Stimulated activated CD8-positive, alpha-beta memory T cell treated with anti-CD3 and anti-CD28 coated beads, Interleukin-7, amount 100 ng/mL, for 24 hours (primary cell): ENCODE measurements at places on chromosomes 2 and 18.

DNA sequence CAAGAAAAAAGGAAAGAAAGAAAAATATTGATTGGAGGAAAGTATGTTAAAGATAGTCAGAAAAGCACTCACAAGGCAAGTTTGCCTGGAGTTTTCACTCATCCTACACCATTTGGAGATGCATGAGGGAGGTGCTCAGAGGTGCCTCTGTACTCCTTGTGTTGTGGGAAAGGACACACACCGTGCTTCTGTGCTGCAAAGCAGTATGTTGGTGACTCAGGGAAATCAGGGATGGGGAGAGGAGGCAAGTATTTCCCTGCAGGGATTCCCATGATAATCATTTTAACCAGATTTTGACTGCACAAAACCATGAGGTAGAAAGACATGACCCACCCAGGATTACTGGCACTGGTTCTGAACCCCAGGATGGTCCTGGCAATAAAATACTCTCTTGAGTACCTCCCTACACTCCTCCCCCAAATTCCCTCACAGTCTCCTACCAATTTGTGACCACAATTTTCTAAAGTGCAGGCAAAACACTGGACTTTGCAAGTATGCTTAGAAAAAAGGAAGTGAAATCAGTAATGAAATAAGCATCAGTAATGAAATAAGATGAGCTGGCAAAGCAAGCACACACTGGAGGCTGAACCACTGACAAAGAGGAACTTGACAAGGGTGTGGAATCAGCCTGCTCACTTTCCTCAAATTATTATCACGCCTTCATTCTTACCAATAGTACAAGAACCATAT lies 155.5 kb upstream of the ACVR2A start:
- no peak for DNase-seq

DNA sequence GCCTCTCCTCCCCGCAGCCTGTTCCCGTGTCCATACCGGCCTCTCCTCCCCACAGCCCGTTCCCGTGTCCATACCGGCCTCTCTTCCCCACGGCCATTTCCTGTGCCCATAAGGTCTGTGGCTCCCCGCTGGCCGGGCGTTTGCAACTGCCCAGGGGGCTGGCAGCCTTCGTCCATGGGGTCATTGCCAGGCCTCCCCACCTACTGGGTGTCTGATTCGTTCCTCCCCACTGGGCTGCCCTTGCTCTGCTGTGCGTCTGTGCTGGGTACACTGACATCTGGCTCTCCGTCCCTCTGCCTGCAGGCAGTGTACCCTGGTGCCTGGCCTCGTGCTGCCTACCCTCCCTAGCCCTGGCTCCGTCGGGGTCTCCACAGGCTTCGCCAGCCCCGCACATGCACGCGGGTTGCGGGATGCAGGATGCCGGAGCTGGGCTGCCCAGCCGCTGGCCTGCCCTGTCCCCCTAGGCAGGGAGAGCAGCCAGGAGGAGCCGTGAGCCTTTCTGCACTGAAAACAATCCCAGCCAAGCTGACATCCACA lies 67.8 kb downstream of the NFATC1 start:
- no peak for DNase-seq

DNA sequence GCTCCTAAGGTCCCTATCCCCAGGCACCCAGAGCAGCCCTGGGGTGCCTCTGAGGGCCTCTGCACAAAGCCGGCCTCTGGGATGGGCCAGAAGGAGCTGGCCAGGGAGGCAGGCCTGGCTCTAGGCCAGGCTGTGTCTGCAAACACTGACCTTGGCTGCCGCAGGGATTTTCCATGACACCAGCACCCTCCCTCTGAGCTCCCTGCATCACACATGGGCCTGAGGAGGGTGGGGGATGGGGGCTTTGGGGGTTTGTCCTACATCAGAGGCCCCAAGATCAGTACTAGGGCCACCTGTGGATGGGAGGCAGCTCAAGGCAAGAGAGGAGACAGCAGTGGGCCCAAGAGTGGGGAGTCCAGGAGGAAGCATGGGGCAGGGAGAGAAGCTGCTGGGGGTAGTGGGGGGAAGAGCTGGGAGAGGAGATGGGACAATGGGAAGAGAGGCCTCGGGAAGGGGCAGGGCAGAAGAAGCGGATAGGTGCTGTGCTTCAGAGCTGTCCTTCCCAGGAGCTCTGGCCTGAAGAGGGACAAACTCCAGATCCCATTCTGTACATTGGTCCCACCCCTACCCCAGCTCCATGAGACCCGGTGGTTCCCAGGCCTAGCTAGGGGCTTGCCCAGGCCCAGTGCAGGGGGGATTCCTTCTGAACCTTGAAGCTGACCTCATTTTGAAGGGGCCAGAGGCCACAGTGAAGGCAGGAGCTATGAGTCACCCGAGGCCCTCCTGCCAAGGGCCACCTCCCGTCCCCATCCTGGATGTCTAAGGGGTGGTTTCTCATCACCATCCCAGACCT lies 28.0 kb downstream of the KCNK3 start:
- DNase-seq = no peak

DNA sequence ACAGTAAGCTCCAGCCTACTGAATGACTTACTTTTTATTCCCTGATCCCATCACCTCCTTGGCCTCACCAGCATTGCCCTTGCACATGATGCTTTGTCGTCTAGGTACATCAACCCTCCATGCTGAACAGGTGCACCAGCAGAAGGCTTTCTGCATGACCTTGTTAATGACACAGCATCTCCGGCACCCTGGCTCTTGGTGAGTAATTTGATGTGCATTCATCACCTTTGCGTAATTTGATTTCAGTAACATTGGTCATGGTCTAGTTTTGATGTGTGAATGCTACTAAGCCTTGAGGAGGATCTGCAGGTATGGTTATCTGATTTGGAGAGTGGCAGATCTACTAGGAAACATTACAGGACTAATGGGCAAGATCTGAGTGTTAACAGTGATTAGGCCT lies 103.6 kb downstream of the STK39 start:
- DNase-seq = no peak
